NCI-H1694 treated with DMSO at 0.1 percent for 48 hours (cell line): ENCODE measurements at places on chromosomes 1 and 21.

GRCh38 chr1:169148472-169149252, 42.2 kb downstream of the ATP1B1 start:
- no peak for DNase-seq

GRCh38 chr1:76989976-76990375, 122.7 kb downstream of the ST6GALNAC5 start:
- no peak for DNase-seq

DNA sequence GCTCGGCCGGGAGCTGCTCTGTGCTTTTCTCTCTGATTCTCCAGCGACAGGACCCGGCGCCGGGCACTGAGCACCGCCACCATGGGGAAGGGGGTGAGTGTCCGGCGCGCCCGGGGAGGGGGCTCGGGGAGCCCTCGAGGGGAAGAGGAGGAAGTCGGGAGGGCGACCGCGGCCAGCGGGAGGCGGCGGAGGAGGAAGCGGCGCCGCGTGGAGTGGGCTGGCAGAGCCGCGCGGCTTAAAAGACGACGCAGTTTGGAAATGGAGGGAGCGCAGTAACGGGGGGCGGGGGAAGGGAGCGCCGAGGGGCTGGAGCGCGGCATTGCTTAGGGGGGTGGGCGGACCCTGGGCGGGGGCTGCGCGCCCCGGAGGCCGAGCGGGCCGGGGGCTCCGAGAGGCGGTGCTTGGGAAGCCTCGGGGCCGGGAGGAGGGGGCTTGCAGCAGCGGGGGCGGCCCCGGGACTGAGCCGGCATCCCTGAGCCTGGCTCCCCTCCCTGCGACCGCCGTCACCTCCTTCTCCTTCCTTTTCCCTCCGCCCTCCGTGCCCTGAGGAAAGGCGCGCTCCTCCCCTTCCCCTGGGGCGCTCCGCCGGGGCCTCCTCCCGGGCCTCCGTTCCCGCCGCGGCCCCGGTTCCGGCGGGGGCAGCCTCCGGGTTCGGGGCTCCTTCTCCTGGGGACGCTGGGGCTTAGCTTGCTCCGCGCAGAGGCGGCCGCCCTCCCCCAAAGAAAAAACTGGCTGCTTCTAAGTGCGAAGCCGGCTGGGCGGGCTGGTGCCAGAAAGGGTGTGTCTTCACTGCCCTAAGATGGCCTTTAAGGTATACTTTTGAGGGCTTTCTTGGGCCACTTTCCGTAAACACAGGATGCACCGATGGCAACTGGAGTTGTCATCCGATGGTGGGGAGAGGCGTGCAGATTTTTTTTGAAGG, 648 bp downstream of the ATP1A1 start:
- peak; percentile 21 for DNase-seq

DNA sequence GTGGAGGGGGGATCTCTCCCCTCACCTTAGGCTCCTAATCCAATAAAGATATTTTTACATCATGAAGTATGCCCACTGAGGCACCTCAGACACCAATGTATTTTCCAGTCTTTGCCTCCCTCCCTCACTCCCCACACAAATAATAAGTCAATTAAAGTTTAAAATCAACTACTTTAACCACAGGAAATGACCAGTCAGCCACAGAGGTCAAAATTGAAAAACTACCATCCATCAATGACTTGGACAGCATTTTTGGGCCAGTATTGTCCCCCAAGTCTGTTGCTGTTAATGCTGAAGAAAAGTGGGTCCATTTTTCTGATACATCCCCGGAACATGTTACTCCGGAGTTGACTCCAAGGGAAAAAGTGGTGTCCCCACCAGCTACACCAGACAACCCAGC, 70.6 kb upstream of the DYNLT5 start:
- no peak for DNase-seq

- peak; percentile 84 for DNase-seq
These were observed 3.7 kb downstream of the TCHH start for GRCh38 chr1:152111515-152111968.

DNA sequence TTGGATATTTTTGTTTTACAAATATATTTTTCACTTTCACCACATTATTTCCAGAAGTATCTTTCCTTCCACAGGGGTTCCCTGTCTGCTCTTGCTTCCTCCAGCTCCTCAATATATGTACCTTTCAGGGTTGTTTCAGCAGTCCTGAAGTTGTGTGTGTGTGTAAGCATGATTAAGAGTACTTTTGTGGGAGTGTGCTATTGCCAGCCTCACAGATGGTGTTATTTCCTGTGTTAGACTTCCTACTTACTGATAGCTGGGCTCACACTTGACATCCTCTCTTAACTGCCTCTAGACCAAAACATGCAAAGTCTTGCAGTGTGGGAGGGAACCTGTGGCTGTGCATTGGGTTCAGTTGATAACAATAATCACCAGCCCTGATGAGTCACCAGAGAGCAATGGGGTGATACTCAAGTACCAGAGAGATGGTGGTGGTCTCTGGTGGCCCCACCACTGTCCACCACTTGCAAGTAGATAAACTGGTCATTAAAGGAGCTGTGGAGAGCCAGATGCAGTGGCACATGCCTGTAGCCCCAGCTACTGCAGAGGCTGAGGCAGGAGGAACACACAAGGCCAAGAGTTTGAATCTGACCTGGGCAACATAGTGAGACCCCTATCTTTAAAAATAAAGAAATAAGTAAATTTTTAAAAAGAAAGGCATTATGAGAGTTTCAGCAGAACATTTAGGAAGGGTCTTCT, 126.7 kb downstream of the NR5A2 start:
- DNase-seq, result peak; percentile 23

DNA sequence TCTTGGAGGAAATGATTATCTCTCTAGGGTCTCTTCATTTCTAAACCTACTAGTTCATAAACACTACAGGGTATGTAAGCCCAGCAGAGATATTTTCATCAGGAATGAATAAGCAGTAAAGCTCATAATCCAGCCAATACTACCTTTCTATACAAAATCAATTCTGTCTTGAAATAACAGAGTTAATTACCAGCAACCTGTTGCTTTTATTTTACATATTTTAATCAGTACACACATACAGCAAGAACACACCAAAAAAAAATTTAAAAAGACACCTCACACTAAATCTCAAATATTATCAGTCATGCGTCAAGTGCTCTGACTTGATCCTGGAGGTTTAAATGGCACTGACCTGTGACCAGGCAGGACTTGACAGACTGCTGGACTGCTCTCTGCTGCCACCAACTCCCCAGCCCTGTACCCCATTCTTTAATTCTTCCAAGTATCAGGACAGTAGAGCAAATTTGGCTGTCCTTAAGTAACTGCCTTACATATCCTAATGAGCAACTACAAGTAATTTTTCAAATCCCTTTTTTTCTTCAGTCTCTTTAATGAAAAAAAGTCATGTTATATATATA, 98.5 kb downstream of the CDC42BPA start:
- DNase-seq, result no peak

- no peak for DNase-seq
These were observed 40.8 kb downstream of the SORT1 start for GRCh38 chr1:109356915-109357314.

- DNase-seq, result peak; percentile 33
These were observed 742 bp downstream of the P3H1 start for GRCh38 chr1:42765832-42766740.
